ENCODE measurements at places on chromosomes 1 and 21.

DNA sequence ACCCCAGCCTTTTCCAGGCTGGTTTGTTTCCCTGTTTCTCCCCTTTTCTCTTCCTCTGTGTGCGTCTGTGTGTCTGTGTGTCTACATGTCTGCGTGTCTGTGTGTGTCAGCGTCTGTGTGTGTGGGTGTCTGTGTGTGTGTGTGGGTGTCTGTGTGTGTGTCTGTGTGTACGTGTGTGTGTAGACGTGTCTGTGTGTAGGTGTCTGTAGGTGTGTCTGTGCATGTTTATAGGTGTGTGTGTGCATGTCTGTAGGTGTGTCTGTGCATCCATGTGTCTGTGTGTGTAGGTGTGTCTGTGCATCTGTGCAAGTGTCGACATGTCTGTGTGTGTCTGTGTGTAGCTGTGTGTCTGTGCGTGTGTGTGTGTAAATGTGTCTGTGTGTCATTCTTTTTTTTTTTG is 3.3 kb downstream of the TTLL10 start:
- DNase-seq = no peak

DNA sequence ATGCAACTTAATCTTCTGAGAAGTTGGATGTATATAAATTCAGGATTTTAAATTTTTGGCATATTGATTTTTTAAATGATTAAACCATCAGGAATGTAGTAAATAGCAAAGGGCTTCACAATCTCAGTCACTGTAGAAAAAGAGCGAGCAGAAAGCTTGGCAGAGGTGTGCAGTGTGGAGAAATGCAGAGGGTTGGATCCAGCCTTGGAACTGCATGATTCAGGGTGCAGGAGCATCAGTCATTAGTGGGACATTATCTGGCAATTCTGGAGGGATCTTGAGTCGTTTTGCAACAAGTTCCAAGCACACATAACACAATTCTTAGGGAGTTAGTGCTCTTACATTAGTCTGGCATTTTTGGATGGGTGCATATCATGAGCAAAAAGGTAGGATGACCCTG is 267.9 kb downstream of the PLA2G4A start:
- DNase-seq = no peak

DNA sequence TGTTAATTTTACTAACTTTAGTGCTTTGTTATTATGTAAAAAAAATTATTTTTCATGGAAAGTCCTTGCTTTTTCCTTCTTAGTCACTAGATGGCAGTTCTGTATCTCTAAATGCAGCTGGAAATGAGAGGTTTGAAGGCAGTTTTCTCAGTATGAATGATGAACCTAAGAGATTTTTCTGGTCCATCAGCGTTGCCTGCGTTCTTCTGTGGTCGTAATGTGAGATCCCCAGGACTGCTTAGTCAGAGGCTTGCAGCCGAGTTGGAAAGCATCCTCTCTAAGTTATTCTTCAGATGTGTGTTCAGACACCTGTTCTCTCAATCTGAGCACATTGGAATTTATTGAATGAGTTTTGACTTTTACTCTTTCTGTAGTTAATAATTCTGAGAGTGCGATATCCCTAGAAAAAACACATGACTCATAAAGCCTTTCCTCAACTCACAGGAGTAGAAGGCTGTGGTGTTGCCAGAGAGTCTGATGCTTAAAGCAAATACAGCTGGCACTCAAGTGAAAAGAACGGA is 99.3 kb downstream of the FMN2 start:
- DNase-seq = peak; percentile 82

GRCh38 chr1:58979086-58979485 is 195.2 kb upstream of the JUN start:
- DNase-seq = no peak

DNA sequence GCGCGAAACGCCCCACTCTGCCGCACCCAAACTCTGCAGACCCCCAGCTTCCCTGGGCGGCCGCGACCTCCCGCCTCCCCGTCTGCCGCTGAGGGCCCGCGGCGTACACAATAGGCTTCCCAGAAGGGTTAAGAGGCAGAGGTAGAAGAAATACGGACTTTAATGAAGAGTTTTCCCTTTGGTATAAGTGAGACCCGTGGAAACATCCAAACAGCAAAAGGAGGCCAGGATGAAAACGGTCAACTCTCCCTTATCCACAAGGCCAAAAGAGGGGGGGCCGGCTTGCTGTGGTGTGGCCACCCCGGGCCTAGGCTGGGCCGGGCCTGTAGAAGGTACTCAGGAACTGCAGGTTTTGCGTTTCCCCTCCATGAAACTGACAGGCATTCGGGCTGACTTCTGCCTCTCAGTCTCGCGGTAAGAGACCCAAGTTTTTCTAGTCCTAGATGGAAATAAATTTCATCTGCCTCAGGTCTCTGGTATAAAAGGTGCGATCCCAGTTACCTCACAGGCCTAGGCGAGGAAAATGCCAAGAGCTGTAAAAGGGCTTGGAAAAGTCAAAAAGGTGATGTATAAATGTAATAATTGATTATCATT is 671 bp upstream of the PYGO2 start:
- DNase-seq = no peak

GRCh38 chr1:7418442-7419080 is 352.5 kb upstream of the VAMP3 start:
- no peak for DNase-seq

GRCh38 chr1:53037159-53037558 is 24.9 kb upstream of the PODN start:
- no peak for DNase-seq

DNA sequence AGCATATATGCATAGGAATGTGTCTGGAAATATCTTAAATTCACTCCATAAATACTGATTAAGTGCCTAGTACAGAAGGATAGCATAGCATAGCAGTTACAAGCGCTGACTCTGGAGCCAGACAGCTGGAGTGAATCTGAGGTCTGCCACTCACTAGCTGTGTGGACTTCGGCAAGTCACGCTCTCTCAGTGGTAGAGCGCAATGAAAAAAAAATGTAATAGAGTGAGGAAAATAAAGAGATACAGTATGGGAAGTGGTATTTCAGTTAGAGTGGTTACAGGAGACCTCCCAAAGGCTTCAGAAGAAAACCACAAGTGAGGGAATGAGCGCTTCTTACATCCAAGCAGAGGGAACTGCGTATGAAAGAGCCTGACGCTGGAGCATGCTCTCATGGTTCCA is 338.9 kb upstream of the PRMT6 start:
- no peak for DNase-seq

GRCh38 chr1:119225831-119226230 is 85.4 kb upstream of the WARS2 start:
- no peak for DNase-seq

DNA sequence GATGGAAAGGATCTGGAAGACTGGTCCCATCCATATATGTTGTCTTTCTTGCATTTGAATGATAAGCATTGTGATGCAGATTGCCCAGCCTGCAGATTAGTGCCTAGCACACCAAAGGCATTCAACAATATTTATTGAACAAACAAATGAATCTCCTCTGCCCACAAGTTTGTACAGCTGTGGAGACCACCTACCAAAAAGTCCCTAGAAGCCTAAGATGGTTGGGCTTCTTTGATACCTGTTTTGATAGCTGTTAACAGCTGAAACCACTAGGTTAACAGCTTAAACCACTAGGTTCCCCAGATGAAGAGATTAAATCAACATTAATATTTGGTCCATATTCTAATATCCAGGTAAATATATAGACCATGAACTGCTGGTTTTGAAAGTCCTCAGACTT is 9.8 kb downstream of the DUSP10 start:
- DNase-seq = no peak

GRCh38 chr1:176866011-176866714 is 298.3 kb downstream of the ASTN1 start:
- no peak for DNase-seq

DNA sequence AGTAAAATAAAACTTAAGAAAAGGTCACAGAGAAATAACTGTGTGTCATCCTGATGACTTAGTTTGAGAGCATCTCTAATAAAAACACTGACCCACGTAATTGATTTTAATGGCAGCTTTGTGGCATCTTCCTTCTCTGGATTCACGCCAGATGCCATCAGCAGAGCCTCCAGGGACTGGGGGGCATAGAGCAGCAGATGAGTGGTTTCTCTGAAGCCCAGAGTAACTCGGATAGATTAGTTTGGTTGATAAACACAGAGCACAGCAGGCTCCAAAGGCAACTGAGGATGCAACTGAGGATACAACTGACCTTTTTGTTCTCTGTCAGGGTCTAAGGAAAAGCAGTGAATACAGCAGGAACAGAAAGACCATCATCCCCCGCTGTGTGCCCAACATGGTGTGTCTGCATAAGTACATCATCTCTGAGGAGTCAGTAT is 180.8 kb downstream of the RPS6KC1 start:
- DNase-seq = no peak

GRCh38 chr1:111988743-111989453 is 570 bp downstream of the KCND3 start:
- no peak for DNase-seq

GRCh38 chr1:170682169-170682568 is 18.2 kb downstream of the PRRX1 start:
- no peak for DNase-seq

GRCh38 chr1:41627491-41628280 is 143.2 kb upstream of the EDN2 start:
- DNase-seq = no peak

DNA sequence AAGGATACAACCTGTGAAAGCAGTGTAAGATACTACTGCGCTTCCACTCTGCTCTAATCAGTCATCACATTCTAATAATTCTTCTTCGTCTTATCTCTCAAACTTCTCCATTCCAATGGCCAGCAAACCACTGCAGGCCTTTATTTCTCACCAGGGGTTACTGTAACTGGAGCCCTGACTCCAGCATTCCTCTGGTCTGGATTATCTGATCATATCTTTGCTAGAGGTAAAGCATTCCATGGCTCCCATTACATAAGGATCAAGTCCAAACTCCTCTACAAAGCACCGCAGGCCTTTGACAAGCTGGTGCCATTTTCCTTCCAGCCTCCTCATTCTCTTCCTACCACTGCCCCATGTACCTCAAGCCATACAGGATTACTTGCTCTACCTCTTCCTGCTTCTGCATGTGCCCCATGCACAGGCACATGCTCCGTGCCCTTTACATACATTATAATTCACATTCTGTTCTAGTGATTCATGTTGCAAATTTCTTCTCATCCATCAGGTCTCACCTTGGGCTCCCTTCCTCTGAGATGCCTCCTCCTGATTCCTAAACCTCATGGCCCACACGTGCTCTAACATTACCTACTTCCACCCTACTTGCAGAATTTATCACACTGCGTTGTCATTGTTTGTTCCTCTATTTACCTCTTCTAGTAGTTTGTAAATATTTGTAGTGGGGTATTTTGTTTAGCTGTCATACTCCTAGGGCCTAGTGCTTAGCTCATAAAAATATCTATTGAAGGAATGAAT is 9.3 kb upstream of the SERBP1 start:
- DNase-seq = no peak

- no peak for DNase-seq
Measured at GRCh38 chr1:169129109-169129784, 22.8 kb downstream of the ATP1B1 start.

GRCh38 chr1:41776891-41777441 is 141.8 kb downstream of the HIVEP3 start:
- no peak for DNase-seq

DNA sequence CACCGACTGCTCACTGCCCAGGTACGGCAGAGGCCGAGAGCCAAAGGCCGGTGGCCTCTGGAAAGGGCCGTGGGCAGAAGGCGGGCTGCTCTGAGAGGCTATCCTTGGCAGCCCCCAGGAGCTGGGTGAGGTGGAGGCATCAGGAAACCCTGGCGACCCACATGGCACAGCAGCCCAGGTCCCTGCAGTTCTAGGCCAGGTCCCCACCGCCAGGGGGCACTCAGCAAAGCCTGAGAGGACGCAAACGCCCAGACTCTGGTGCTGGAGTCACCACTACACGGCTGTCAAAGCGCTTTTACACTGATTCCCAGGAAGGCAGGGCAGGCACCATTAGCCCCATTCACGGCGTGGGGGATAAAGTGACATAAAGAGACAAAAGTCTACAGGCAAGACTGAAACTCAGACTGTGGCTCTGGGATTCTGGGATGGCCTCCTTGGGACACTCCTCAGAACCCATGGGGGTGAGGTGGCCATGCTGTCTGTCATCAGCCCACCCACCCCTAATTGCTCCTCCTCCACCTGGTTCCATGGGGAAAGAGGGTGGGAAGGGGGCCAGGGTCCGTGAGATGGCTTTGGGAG is 4.9 kb downstream of the PLEKHG5 start:
- DNase-seq = peak; percentile 86

DNA sequence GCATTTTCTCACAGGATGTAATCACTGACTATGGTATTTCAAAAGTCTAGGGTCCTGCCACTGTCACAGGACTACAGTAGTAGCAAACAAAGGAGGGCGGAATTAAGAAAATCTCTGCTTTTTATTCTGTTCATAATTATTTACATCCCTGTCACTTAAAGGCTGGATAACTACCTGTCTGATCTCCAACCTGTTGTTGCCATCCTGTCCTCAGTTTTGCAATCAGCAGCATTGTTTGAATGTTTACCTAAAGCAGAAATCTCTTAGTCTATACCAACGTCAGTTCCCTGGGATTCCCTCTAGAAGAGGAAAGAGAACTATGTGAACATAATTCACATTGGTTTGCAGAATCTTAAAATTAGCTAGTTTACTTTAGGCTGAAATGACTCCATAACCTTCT is 218.5 kb downstream of the PBX1 start:
- no peak for DNase-seq

DNA sequence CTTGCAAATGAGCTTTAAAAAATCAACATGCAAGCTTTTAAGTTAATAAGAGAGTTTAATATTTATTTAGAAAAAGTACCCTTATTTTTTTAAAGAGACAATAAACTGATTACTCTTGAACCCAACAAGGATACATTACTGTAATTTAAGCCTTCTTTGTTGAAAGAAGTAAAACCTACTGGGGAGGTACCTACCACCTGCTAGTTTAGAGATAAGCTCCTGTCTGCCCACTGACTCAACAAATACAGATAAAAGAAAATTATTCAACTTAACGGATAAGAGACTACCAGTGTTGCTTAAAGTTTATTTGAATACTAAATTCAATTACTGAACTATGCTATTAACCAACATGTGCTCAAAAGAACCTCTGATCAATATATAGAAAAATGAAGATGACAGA is 23.1 kb downstream of the USP24 start:
- no peak for DNase-seq

DNA sequence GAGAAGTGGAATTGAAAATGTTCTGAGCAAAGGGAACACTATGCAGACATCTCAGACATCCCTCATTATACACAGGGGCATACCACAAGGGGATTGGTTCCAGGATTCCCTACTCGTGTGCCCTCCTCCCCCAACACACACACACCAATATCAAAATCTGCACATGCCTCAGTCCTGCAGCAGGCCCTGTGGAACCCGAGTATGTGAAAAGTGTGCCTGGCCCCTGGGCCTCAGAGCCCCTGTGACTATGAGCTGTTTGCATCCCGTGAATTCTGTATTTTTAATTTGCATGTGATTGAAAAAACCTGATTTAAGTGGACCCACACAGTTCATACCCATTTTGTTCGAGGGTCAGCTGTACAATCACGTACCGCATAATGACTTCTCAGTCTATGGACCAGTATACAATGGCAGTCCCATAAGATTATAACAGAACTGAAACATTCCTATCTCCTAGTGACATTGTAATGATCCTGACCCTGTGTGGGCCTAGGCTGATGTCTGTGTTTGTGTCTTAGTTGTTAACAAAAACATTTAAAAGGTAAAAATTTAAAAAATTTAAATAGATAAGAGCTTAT is 11.3 kb downstream of the POU2F1 start:
- DNase-seq = no peak

- no peak for DNase-seq
Measured at GRCh38 chr1:97832481-97832880, 88.4 kb downstream of the DPYD start.

- no peak for DNase-seq
Measured at GRCh38 chr1:1281533-1282321, 1.5 kb downstream of the SCNN1D start.

GRCh38 chr21:25640202-25640942 is 1.3 kb downstream of the JAM2 start:
- no peak for DNase-seq

Measured in amniotic stem cell (primary cell).